ENCODE measurements at places on chromosomes 6 and 20. TPM values are rescaled to one million over a fixed set of nuclear protein-coding genes. Genes with fewer than 3 reads are reported as not detected.

- DNase-seq, result no peak
These were observed 74.7 kb downstream of the PHACTR2 start for GRCh38 chr6:143752459-143752858.

DNA sequence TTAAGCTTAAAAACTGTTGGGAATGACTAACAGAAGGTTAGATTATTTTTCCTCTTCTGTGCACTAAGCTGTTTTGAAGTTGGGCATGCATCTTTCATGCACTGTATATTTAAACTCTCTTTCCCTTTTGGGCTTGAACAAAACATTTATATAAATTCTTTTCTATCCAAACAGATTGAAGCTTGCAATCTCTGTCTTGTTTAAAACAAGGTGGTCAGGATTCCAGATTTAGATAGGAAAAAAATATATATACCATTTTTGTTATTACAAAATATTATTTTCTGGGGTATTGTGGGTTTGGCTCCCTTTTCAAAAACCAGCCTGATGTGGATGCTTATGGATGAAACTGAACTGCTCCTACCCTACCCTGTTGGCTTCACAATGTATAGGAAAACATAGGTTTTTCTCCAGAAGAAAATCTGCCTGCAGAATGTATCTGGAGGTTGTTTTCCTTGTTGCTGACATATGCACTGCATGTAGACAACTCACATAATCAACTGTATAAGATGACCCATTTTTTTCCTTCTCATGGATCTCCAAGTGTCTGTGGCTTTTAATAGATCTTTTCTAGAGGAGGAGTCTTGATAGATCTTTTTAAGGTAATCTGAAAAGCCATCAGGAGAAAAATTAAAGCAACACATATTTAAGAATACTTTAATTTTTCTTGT lies 146.3 kb downstream of the PRL start:
- no peak for DNase-seq

DNA sequence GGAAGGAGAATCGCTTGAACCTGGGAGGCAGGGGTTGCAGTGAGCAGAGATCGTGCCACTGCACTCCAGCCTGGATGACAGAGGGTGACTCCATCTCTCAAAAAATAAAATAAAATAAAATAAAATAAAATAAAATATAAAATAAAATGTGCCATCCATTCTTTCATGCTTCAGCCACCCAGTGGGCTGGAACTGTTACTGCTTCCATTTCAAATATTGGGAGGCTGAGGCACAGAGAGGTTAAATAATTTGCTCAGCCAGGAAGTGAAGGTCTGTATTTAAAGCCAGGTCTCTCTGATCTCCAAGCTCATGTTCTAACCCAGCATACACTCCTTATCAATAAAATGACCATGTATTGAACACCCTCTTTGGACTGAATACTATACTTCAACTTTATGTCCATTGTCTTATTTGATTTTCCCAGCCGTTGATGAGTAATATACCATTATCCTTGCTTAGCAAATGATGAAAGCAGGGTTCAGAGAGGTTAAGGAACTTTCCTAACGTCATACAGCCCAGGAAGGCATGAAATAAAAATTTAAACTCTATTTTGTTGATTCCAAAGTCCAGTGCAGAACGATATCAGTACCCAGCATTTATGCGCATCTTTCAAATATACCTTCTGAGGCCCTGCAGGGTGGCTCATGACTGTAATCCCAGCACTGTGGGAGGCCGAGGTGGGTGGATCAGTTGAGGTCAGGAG lies 25.8 kb upstream of the SLC9A8 start:
- DNase-seq, result no peak

GRCh38 chr6:1774226-1774915 lies 164.7 kb downstream of the FOXC1 start:
- DNase-seq, result peak; percentile 61

DNA sequence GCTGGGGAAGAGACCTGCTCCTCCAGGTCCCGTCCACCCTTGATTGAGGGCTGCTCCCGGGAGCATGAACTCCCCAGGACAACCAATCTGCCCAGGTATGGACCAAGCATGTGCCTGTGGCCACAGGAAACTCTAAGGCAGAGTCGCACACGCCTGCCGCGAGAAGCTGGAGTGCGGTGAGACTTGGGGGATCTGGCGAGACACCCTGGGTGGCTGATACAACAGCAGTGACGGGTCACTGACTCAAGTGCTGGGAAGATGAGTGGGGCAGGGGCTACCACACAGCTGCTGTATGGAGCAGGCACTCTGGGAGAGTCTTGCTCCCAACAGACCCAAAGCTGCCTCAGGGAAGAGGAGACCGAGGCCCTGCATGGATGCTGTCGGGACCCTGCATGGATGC lies 40.1 kb downstream of the BFSP1 start:
- DNase-seq, result no peak

- DNase-seq, result no peak
These were observed 84.7 kb downstream of the ASXL1 start for GRCh38 chr20:32442630-32443373.

DNA sequence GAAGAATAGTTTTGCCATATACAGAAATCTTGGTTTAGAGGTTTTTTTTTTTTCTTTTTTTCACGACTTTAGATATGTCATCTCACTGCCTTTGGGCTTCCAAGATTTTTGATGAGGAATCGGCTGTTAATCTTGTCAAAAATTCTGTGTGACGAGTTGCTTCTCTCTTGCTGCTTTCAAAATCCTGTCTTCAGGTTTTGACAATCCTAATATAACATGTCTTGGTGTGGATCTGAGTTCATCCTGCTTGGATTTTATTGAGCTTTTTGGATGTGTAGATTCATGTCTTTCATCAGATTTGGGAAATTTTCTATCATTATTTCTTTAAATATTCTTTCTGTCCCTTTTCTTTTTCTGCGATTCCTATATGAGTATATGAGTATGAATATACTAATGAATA lies 61.1 kb downstream of the PLCG1 start:
- DNase-seq, result no peak

- no peak for DNase-seq
These were observed 393.1 kb downstream of the FRK start for GRCh38 chr6:115667478-115668026.

DNA sequence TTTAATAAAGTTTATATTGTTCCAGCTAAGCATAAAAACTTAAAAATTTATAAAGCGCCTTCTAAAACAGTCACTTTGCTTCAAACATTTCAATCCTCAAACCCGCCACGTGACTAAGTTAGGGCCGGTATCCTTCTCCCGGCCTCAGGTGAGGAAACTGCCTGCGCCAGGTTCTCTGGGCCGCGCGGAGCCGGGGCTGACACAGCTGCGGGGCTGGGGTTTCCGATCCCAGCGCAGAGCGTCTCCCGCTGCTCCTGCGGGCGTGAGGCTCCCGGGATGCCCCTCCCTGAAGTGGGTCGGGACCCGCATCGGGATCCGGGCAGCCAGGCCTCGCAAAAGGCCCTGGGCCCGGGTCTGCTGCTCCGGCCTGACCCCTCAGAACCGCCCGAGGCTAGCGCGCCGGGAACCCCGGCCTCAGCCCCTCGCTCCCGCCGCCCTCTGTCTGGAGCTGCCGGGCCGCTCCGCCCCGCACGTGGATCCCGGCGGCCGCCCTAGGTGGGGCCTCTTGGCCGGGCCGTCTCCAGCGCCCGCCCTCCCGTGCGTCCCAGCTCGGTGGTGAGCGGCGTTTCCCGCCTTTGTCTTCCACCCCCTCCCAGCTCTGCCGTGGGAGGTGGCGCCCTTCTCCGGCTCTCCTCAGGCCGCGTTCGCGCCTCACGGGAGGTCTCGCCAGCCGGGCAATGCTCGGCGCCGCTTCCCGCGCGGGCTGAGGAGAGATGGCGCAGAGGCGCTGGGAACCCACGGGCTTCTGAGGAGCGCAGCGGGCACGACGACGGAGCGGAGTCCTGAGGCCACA lies 267.9 kb downstream of the DLL1 start:
- no peak for DNase-seq

DNA sequence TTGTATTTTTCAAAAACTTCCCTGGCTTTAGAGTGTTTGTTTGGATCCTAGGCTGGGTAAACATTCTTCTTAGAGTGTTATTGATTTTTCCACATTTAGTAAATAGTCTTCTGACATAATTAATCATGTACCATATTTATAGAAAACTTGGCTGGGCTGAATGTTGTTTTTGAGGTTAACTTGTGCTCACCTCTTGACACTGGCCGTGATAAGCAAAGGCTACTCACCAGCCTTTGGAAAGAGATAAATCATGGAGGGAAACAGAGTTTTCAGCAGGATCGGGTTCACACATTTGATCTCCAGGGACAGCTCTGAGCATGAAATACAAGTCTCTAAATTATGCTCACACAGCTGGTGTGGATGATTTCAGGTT lies 6.2 kb upstream of the CD93 start:
- DNase-seq, result no peak

- DNase-seq, result peak; percentile 47
These were observed 342.0 kb downstream of the SOX4 start for GRCh38 chr6:21935561-21936028.

GRCh38 chr20:61640131-61640870 lies 388.2 kb downstream of the CDH4 start:
- peak; percentile 51 for DNase-seq

DNA sequence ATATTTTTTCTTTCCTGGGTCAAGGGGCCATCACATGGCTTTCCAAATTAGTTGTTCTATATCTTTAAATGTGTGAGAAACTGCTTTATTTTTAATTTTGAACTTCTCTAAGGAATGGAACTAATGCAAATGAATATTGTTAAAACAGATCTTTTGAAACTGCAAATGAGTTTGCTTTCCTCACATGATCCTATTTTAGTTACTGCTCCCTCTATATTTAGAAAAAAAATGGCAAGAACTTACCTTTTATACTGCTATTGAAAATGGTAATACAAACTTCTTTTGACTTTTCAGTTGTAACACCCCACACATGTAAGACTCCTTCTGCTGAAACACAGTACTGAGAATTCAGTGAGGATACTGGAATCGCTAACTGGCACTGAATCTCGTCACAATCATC lies 15.9 kb downstream of the IFNGR1 start:
- DNase-seq, result no peak

DNA sequence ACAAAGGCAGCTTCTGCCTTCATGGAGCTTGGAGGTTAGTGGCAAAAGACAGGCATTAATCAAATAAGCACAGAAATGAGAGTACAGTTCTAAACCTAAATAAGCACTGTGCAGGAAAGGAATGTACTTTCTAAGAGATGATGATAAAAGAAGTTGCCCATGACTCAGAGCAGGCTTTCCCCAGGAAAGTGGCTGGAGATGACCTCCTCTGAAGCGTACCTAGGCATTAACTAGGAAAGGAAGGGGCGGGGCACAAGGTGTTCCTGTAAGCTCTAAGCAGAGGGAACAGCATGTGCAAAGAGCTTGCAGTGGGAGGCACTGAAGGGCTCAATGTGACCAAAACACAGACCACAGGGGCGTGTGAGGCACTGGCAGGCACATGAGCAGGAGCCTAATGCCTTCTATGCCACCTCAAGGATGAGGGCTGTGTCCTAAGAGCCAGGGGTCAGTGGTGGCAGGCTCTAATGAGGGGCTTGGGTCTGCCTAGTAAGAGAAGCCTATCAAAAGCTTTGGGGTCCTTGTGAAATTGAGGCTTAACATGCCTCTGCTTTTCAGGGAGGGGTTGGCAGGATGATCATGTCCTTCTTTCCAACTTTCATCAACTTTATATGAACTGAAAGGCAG lies 4.9 kb downstream of the SSTR4 start:
- peak; percentile 65 for DNase-seq

DNA sequence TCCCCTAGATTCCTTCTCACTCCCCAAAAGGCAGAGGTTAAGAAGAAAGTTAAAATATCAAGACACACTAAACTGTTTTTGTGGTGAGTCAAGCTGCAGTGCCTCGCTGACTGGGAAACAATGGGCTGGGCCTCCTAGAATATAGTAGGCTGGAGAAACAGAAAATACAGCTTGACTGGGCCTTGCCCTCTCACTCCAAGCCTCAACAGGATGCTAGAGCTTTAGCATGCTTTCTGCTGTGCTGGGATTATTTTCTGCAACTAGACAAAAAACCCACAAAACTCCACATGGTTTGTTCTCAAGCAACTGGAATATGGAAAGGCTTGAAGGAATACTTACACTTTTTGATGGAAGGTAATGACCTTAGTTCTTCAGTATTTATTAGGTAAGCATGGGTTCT lies 27.9 kb downstream of the FOXO3 start:
- no peak for DNase-seq

- DNase-seq, result no peak
These were observed 104.8 kb downstream of the FLRT3 start for GRCh38 chr20:14232650-14233049.

DNA sequence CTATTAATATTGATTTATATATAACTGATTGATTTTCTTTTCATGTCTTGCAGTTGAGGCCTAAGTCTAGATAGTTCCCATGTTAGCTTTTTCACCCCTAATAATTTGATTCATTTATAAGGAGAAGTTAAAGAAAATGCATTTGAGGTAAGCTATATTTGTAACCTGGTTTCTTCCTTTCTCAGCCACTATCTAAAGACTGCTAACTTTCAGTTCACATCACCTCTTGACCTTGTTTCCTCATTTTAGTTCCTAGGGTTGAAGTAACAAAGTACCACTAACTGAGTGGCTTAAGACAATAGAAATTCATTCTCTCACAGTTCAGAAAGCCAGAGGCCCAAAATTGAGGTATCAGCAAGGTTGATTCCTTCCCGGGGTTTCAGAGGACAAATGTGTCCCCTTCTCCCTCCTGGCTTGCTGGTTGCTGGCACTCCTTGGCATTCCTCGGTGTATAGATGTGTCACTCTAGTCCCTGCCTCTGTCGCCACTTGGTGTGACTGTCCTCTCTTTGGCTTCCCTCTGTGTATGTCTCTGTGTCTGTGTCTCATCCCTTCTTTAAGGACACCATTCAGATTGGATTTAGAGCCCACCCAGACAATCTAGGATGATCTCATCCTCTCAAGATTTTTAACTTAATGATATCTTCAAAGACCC lies 55.9 kb upstream of the C20orf144 start:
- DNase-seq, result no peak

DNA sequence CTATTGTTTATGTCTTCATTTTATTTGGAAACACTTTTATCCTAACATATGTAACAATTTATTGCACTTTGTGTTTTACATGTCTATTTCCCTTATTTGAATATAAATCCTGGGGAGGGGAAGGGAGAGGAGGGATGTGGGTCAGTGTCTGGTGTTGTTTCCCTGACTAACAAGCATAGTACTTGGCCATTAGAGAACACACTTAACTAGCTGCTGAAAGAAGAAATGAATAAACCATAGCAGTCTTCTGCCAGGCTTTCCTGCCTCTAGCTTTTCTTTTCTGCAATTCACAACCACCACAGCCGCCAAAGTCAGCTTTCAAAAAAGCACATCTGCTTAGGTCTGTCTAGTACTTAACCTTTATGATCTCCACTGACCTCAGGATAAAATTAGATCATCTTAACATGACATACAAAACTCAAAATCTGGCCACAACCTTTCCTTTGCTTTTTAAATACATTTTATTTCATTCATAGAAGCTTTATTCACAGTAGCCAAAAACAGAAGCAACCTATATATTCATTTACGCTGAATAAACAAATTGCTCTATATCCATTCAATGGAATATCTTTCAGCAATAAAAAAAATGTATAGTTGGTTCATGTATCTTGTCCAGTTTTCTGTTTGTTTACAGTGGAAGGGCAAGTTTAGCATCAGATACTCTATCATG lies 16.3 kb downstream of the PDSS2 start:
- no peak for DNase-seq

- no peak for DNase-seq
These were observed 21.6 kb downstream of the OR2J3 start for GRCh38 chr6:29129326-29130012.

Gene EYA2
- total RNA-seq, result not detected

Gene ADTRP
- 3.1 TPM for total RNA-seq

Gene SLC17A4
- total RNA-seq, result not detected

Gene SLC2A10
- total RNA-seq, result 0.11 TPM

Gene ALDH5A1
- total RNA-seq, result 0.42 TPM

Gene APOBEC2
- total RNA-seq, result not detected

Gene KCNQ5
- total RNA-seq, result 6.4 TPM

Gene ANGPT4
- total RNA-seq, result not detected

Gene ANKRD66
- not detected for total RNA-seq

All from foreskin keratinocyte (primary cell).